ENCODE measurements at places on chromosomes 1 and 21.

GRCh38 chr1:1678581-1679380 lies 13.8 kb downstream of the SLC35E2B start:
- DNase-seq: no peak

- peak; percentile 16 for DNase-seq
Measured at GRCh38 chr1:50368179-50369007, 54.9 kb downstream of the DMRTA2 start.

GRCh38 chr1:167871331-167871730 lies 42.6 kb downstream of the ADCY10 start:
- DNase-seq: no peak

- no peak for DNase-seq
Measured at GRCh38 chr1:170445096-170445495, 86.9 kb upstream of the GORAB start.

DNA sequence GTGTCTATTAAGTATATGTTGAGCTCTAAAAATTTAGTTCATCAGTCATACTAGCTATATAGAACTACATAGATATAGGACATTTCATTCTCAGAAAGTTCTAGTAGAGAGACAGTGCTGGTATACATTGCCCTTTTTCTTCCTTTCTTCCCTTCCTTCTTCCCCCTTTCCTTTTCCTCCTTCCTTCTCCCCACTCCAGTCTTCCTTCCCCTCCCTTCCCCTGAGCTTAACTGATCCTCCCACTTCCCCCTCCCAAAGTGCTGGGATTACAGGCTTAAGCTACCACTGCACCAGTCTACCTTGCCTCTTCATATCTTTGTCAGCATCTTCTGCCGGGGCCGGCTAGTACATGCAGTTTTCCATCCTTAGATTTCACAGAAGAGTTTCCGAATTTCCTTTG lies 12.1 kb downstream of the THRAP3 start:
- DNase-seq: no peak

- DNase-seq: no peak
Measured at GRCh38 chr1:4937876-4938534, 283.6 kb downstream of the AJAP1 start.

- DNase-seq: no peak
Measured at GRCh38 chr1:171426645-171427044, 58.7 kb upstream of the PRRC2C start.

- DNase-seq: no peak
Measured at GRCh38 chr21:27269644-27270043, 302.8 kb upstream of the ADAMTS5 start.

GRCh38 chr1:177229781-177230180 lies 59.0 kb downstream of the BRINP2 start:
- DNase-seq: no peak

DNA sequence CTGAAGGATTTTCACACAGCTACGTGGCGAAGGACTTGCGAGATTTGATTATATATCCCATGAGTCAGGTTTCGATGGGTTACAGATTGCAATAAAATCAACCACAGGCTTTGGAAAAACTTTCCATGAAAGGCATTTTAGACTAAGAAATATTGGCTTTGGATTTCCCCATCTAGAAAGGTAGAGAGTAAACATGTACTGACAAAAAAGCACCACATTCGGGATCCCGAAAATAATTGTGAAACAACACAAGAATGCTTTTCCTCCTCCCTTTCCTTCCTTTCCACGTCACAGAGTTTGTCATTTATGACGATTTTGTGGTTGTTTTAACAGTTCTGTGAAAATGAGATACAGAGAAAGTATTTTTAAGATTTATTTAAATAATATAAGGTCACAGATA lies 38.5 kb downstream of the TGFB2 start:
- DNase-seq: no peak

- no peak for DNase-seq
Measured at GRCh38 chr1:188402986-188403385, 1574.2 kb downstream of the PLA2G4A start.

DNA sequence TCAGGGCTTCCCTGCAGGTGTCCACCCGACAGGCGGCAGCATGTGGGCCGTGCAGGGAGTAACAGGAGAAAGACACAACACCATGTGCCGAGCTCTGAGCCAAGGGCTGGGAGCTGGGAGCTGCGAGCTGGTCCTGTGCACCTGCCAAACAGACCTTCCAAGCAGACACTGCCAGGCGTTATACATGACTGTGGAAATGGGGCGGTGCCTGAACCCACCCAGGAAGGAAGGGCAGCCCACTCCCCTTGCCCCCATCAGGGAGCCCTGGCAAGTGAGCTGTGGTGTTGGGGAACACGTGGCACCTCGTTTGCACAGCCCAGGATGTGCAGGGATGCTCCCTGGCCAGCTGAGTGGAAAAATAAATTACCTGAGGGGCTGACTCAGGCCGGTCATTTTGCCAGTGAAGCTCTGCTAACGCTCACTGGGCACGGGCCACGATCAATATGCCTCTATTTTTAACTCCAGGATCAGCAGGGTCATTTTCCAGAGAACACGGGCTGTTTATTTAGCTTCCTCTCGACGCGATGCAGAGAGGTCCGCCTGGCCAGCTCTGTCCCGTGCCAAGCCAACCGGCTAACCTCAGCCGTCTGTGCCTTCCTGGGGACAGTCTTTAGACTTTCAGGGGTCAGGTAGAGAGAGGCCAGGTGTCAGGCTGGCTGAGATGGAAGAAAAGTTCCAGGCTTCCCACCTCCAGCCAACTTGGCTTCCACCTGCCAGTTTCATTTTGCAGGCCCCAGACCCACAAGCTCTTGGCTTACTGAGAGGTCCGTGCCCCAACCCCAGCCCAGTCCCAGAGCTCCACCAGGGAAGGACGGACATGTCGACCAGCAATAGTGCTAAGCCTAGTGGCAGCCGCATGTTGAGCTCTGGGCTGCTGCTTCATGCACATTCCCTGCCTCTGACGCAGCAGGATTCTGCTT lies 196.7 kb upstream of the VAMP3 start:
- no peak for DNase-seq

DNA sequence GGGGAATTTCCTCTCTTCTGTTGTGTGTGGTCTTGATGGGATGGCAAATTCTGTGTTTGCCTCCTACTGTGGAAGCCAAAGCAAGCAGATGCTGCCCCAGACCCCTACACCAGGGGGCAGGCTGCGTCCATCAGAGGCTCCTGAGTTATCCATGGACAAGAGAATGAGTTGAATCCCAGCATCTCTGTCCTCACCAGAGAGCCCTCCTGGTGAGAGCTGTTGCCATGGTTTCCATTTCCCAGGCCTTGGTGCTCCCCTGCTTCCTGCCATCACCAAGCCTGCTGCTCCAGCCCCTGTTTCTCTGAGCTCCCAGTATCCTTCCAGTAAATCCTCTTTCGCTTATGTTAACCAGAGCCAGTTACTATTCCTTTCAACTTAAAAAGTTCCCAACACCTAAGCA lies 20.4 kb upstream of the GNG12 start:
- no peak for DNase-seq

- DNase-seq: no peak
Measured at GRCh38 chr1:65253800-65254319, 55.5 kb upstream of the DNAJC6 start.

GRCh38 chr1:216310776-216311175 lies 112.5 kb downstream of the USH2A start:
- no peak for DNase-seq

DNA sequence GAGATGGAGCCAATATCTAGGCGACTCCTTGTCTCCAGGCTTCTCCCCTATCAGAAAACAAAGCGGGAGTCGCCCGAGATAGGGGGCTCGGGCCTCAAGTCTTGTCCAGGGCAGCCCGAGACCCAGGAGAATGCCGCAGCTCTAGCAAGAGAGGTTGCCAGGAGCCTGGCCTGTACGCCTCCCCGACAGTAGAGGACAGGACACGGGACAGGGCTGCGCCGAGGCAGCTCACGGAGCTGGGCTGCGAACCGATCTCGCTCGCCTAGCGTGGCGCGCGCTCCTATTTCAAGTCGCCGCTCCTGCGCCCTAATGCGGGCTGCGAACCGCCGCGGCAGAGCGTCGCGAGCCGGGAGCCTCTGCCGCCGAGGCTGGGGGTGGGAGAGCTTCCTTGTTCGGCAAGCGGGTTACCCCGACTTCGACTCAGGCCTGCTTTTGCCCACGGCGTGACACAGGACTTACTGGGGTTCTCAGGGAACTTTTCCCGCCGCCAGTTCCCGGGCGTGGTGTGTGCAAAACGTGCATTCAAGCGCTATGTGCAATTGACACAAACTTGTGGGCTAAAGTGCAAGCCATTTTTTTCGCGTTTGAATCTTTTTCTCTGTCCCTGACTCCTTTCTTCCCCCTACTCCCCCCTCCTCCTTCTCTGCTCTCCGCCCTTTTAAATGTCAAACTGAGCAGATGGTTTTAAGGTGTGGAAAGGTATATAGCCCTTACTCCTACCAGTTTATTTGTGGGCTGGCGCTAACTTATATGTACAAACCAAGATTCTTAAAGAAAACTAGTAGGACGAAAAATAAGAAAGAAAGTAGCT lies 2.4 kb upstream of the PROX1 start:
- no peak for DNase-seq

DNA sequence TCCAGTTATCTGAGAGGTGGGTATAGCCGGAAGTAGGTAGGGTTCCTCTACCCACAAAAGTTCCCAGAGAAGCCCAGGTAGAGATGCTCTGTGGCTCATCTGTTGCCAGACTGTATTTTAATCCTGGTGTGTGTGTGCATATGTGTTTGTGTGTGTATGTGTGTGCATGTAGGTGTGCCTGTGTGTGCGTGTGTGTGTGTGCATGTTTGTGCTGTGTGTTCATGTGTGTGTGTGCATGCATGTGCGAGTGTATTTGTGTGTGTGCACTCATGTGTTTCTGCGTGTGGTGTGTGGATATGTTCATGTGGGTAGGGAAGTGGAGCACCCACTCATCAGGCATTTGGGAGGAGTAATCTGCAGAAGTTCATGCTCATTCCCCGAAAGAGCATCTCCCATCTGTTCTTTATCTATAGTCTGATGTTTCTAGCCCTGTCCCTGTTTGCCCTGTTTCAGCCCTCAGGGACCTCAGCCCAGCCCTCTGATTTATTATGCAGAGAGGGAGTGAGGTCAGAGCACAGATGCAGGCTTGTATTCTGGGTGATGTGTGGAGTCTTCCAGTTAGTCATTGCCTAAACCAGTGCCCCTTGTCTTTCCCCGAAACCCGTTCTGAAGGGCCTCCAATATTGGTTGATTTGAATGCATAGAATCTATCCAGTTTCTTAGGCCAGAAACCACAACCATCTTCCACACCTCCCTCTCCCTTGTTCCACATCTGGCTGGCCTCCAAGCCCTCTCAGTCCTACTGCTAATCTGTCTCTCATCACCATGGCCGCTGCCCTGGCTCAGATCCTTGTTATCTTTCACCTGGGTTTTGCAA lies 69.1 kb downstream of the DISC1 start:
- no peak for DNase-seq

DNA sequence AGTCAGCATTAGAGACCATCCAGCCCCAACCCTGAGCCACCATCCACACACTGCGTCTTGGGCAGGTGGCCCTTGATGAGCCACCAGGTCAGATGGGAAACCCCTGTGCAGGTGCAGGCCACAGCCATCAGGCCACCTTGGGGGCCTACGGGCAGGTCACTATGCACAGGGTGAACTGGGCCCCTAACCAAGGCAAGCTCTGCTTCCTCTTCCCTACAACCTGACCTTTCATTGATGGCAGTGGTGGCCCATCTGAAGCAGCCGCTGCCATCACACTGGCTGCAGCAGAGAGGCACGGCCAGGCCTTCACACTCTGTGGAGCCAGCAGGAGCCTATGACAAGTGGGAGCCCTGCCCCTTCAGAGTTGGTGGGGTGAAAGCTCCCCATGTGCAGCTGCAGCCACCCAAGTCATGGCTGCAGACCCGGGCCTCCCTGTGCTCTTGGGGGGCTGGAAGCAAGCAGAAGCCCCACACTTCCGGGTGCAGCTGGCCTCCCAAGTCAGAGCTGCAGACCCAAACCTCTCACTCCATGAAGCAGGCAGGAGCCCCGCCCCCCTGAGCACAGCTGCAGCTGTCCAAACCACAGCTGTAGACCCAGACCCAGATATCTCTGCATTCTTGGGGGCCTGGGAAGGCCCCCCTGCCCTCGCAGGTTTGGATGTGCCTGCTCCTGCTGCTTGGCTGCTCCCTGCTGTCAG lies 681.5 kb downstream of the MATN1 start:
- no peak for DNase-seq

DNA sequence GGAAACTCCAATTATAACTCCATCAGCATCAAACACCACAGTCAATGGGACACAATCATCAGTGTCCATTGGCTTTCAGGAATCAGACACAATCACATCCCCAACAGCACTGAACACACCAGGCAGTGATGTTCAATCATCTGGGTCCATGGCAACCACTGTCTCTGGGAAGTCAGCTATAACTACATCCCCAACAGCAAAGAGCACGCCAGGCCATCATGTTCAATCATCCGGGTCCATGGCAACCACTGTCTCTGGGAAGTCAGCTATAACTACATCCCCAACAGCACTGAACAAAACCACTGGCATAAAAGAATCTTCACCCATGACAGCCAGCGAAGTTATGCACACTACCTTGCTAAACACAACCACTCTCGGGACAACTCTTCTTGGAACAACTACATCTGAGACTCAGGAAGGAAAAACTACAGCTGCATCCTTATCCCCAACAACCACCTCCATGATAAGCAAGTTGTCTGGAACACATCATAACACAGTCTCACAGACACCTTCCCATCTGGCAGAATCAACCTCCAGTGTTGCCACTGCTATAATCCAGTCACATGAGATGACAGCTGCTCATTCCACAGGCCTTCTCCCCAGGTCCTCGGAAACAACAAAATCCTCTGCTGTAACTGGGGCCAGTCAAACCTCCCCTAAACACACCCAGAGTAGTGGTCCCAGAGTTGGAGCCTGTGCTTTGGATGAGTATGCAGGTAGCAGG lies 19.9 kb downstream of the CATSPER4 start:
- DNase-seq: no peak

GRCh38 chr1:33341190-33341589 lies 20.3 kb upstream of the A3GALT2 start:
- DNase-seq: no peak

- DNase-seq: no peak
Measured at GRCh38 chr1:200180821-200181220, 153.3 kb downstream of the NR5A2 start.

GRCh38 chr1:231386466-231386865 lies 35.6 kb downstream of the EGLN1 start:
- no peak for DNase-seq

- no peak for DNase-seq
Measured at GRCh38 chr1:32142446-32143301, 34.8 kb downstream of the KPNA6 start.

GRCh38 chr1:200163911-200164310 lies 136.4 kb downstream of the NR5A2 start:
- no peak for DNase-seq

DNA sequence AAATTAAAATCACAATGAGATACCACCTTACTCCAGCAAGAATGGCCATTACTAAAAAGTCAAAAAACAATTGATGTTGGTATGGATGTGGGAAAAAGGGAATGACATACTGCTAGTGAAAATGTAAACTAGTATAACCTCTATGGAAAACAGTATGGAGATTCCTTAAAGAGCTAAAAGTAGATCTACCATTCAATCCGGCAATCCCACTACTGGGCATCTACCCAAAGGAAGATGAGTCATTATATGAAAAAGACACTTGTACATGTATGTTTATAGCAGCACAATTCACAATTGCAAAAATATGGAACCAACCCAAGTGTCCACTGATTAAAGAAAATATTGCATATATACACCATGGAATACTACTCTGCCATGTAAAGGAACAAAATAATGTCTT lies 37.2 kb downstream of the SUSD4 start:
- no peak for DNase-seq

- no peak for DNase-seq
Measured at GRCh38 chr1:239792157-239792556, 299.5 kb upstream of the FMN2 start.
